ENCODE measurements at places on chromosomes 3 and 15.
A peak's percentile ranks its signal among the peaks of the same experiment; 100 is the strongest.

GRCh38 chr15:44781128-44781810 lies 44.9 kb downstream of the TRIM69 start:
- DNase-seq = no peak

DNA sequence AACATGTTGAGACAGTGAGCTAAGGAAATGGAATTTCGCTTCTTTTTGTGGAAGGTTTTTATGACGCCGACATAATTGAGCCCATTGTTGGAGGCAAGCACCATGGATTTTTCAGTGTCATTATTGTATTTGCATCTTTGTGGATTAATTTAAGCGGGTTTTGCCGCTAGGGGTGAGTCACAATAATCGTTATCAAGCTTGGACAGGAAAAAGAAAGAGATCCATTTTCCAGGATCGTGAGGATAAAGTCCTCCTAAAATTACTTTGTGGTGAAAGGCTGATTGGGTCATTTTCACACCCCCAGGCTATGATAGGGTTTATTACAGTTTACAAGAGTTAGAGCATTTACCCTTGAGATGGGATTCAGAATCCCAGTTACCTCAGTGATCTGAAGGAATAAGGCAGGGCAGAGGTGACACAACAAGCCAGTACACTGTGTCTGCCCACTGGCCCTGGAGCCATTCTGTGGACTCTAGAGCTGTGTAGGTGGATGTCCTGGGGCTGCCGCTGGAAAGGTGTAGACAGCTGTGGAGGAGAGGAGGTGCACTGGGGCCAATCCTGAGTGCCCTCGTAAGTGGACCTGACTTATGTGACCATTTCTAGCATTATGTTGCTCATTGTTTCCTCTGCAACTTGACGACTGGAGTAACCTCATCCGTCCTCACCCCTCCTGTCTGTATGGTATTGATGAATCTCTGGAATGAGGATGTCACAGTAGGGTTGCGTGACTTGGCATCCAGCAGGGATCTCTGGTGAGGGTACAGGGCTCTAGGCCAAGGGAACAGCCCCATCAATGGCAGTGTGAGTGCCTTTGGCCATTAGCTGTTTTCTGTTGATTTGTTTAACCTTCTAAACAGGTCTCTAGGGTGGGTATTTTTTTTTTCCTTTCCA lies 370.1 kb downstream of the LRTM1 start:
- no peak for DNase-seq

DNA sequence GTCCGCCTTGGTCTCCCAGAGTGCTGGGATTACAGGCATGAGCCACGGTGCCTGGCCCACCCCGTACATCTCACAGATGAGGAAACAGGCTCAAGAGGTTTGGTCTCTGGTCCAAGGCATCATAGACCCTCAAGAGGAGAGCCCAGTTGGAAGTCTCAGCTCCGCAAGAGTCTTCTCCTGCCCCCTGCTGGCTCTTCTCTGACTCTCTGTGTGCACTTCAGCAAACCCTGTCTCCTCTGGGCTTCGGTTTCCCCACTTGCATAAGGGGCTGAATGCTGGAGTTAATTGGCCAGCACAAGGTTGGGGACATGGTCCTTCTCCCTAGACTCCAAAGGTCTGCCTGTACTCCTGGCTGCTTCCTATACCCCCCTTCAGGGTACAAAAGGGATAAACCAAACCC lies 3.9 kb downstream of the MST1R start:
- DNase-seq = no peak

DNA sequence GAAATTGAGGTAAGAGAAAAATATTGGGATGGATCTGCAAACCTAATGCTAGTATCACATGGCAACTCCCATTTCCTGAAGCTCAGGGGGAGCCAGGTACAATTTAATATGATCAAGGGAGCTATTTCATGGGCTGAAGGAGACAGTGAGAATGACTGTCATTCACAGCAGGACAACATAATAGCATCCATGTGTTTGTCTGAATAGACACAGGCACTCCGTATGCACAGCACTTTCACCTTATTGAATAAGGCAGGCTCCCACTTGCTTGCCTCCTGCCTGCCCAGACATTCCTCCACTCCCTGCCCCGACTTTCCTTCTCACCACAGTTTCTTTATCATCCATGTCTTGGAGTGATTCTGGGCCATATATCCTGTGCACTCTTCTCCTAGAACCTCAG lies 156.6 kb upstream of the SLC24A5 start:
- DNase-seq = no peak

- DNase-seq = no peak
Observed at GRCh38 chr3:111210866-111211564, 139.4 kb downstream of the NECTIN3 start.

DNA sequence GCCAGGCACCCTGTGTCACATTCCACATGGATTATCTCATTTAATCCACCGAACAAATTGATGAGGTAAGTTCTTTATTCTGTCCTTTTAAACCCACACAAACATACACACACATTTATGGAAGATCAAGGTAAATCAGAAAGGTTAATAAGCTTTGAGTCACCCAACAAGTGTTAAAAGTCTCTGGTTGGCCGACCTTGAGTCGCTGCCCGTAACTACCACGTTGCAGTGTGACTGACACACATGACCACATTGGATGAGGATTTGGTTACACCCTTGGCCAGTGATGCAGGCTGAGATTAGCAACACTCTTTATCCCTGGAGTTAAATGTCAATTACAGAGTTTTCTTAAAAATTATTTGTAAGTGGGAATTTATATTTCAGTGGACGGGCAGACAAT lies 19.2 kb downstream of the FOXP1 start:
- DNase-seq = no peak

DNA sequence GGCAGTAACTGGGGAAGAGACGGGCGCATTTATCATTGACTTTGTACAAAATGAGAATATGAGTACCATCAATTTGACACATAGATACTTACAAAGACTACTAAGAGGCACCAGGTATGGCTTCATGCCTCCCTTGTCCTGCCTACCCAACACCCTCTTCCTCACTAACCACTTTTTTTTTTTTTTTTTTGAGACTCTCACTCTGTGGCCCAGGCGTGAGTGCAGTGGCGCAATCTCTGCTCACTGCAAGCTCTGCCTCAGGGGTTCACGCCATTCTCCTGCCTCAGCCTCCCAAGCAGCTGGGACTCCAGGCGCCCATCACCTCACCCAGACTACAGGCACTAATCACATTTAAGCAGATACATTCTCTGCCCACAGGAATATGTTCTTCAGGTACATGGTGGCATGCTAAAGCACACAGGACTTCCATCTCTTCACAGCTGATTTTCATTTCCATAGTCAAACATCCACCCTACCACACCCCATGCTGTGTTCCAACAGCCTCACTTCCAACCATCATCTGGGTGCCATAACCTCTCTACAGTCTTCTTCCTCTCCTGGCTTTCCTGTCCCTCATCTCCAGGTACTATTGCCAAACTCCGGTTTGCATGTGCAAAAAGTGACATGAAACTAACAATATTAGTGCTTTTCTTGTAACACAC lies 41.7 kb downstream of the RAB27A start:
- DNase-seq = no peak

DNA sequence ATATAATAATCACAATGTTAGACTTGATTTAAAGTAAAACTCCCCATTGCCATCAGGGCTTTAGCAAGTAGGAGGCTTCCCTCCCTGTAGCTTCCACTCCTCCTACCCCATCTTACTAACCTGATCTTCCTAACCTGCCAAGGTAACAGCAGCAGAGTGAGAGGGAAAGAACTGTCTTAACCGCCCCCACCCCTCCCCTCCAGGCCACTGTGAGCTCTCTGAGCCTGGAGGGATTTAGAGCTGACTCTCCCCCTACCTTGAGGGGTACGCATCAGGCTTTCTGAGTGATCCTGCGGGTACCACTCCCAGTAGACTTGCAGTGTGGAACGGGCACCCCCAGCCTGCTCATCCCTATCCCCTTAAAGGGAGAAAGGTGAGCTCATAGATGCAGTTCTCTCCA lies 11.4 kb upstream of the PRSS50 start:
- DNase-seq = no peak

- no peak for DNase-seq
Observed at GRCh38 chr15:85587707-85588411, 206.9 kb downstream of the KLHL25 start.

- no peak for DNase-seq
Observed at GRCh38 chr3:138862531-138862923, 27.8 kb upstream of the PIK3CB start.

- no peak for DNase-seq
Observed at GRCh38 chr3:155334914-155335723, 41.6 kb upstream of the STRIT1 start.

DNA sequence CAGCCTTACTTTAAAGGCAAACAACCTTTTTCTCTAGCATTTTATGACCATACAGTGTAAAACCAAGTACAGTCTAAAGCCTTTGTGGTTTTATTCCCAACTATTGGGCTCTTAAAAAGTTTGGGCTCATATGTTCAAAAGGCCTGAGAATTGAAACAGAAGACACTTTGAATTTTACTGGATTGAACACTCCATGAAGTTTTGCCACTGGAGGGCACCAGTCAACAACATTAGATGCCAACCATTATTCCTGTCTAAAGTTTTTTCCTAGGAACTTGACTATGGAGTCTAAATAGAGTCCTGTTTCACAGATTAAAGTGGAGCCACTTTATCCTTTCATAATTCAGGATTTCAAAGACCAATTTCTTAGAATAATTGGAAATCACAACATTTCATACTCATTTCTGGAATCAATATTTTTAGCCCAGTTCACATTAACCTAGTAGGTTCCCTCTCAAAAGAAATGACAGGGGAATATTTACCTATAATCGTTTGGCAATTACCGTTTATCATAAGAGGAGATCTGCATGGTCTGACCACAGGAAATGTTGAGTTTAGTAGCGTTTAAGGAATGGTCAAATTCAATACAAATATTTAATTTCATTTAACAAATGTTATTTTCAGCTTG lies 244.1 kb upstream of the PDZRN3 start:
- peak; percentile 5 for DNase-seq

GRCh38 chr3:43426388-43426787 lies 140.0 kb downstream of the SNRK start:
- DNase-seq = no peak

GRCh38 chr3:78895528-78895927 lies 872.3 kb downstream of the ROBO1 start:
- no peak for DNase-seq

DNA sequence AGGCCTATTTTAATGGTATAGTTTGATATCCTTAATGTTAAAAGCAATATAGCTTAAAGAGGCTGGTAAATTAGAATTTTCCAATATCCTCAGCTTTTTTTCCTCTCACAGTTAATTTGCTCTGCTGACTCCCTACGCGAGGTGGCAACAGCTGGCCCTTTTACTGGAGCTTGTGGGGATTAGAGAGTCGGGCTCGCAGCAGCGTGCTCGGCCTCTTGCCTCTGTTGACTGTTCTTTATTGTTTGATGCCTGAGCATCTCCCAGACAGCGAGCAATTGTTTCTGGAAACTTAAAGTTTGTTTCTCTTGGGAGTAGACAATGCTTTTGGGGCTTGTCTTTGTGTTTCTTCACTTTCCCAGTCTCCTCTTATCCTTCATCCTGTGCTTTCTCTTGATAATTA lies 80.8 kb downstream of the OPA1 start:
- DNase-seq = no peak

DNA sequence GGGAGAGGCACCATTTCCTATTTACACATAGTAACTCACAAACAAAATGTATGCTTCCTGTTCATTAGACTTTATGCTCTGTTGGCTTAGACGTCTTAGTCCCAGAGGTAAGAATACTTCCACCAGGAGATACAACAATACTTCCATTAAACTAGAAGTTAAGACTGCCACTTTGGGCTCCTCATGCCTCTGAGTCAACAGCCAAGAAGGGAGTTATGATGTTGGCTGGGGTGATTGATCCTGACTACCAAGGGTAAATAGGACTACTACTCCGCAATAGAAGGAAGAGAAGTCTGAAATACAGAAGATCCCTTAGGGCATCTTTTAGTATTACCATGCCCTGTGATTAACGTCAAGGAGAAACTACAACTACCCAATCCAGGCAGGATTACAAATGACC lies 43.5 kb upstream of the ABI3BP start:
- no peak for DNase-seq

DNA sequence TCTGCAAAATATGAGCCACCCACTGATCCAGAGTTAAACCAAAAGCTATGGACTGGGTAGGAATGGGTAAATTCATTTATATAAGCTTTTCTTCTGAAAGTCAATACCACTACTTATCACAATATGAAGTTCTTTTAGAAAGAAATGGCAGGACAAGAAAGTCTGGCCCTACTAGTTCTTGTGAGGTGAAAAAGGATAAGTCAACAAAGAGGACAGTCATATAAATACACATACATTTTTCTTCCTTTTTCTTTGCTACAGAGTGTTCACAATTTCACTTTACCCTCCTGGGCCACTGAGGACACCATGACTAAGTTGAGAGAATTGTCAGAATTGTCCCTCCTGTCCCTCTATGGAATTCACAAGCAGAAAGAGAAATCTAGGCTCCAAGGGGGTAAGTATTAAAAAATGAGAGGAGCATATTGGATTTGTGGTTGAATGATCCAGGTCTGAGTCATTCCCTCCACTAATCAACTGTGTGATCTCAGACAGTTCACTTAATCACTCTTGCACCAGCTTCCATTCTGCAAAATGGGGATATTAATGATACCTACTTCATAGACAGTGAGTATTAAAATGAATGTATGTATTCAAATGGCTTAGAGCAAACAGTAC lies 27.6 kb downstream of the ACP3 start:
- DNase-seq = no peak

DNA sequence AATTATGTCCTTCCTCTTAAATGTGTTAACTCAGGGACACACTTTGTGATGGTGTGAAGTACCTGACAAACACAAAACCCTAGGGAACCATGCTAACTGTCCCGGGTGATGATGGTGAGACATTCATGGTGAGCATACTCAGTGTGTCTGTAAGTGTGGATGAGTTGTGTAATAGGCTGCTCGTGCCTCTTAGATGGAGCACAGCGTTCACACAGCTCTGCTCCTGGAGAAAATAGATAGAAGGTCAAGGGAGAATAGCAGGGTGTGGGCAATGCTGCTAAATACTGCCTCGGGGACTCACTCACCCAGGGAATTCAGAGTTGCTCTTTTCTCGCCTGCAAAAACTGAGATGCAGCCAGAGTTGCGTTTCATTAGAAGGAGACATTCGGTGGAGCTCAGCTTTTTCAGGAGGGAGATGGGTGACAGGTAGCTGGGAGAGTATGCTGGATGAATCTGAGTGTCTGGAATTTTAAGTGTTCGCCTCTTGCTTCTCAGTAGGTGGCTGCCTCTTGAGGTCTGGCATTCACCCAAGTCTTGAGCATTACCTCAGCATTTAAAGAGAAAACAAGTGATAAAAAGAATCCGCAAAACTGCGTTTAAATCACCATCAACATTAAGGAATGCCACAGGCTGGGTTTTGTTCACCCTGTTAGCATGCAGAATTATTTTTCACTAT lies 813.2 kb downstream of the AGBL1 start:
- DNase-seq = no peak

GRCh38 chr3:175129571-175129970 lies 270.4 kb downstream of the NAALADL2 start:
- no peak for DNase-seq

Measured in NCI-H2081 treated with DMSO at 0.1 percent for 48 hours (cell line).